ENCODE measurements at places on chromosomes 4 and X. TPM values are rescaled to one million over a fixed set of nuclear protein-coding genes. Genes with fewer than 3 reads are reported as not detected.

Gene RASSF6
- not detected for polyA plus RNA-seq

Gene NALF2
- polyA plus RNA-seq = 5.4 TPM

Gene FGF13
- 242 TPM for polyA plus RNA-seq

Gene KLB
- polyA plus RNA-seq = not detected

Gene VAMP7
- polyA plus RNA-seq = 46.0 TPM

Gene NXF2B
- polyA plus RNA-seq = not detected

Gene SMIM31
- not detected for polyA plus RNA-seq

Gene HTN1
- not detected for polyA plus RNA-seq

Gene SSX4B
- not detected for polyA plus RNA-seq

Gene ADAMTS3
- 0.20 TPM for polyA plus RNA-seq

Gene TENM3
- polyA plus RNA-seq = 7.3 TPM

Gene REPS2
- polyA plus RNA-seq = 15.1 TPM

Gene ARHGAP36
- 4.9 TPM for polyA plus RNA-seq

Gene NPY2R
- polyA plus RNA-seq = 1.2 TPM

Gene CSN2
- polyA plus RNA-seq = not detected

Gene GSX2
- polyA plus RNA-seq = 0.87 TPM

Gene VCX3A
- 0.87 TPM for polyA plus RNA-seq

All from neural cell (in vitro differentiated cells).